ENCODE measurements at places on chromosomes 5 and 9.

- no peak for DNase-seq
Observed at GRCh38 chr5:91331705-91332104, 51.4 kb downstream of the ARRDC3 start.

- DNase-seq = no peak
Observed at GRCh38 chr9:130670644-130671043, 6.2 kb downstream of the PRDM12 start.

GRCh38 chr9:133659516-133659915 lies 23.4 kb downstream of the DBH start:
- no peak for DNase-seq

- no peak for DNase-seq
Observed at GRCh38 chr9:89600831-89601230, 4.0 kb upstream of the GADD45G start.

- no peak for DNase-seq
Observed at GRCh38 chr5:137218896-137219295, 280.2 kb downstream of the SPOCK1 start.

- DNase-seq = no peak
Observed at GRCh38 chr5:118195211-118195610, 793.1 kb downstream of the DTWD2 start.

GRCh38 chr9:130265431-130266235 lies at the start of gene HMCN2:
Gene HMCN2 (plus strand): TSS chr9:130265760. CDS start chr9:130265879, 119 bp downstream.
- no peak for DNase-seq

- DNase-seq = no peak
Observed at GRCh38 chr5:30438785-30439184, 754.7 kb upstream of the CDH6 start.

- DNase-seq = no peak
Observed at GRCh38 chr5:154331232-154331631, 114.6 kb upstream of the SAP30L start.

DNA sequence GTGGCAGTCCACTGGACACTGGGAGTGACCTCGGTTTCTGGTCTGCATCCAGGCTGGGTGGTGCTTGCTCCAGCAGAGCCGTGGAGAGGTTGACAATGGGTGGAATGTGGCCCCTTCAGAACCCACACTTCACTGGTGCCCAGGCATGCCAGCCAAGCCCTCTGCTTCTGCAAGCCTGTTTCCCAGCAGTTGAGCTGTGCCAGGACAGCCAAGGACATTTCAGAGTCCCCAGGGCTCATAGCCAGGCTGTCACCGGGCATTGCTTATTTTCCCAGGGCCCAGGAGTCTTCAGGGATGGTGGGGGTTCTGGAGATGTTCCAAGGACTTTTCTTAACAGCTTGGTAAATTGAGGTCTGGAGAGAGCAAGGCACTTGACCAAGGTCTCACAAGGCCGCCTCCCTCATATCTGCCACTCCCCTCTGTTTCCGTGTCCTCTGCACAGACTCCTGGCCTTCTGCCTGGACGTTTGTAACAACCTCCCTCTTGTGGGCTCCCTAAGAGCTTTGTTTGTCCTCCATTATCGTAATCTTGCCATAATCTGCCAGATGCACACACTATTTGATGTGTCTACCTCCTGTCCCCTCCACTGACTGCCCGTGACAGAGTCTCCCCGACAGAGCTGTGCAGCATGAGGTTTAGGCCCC lies 3.8 kb upstream of the NDST1 start:
- DNase-seq = no peak

GRCh38 chr5:21688655-21689054 lies 1164.5 kb downstream of the CDH12 start:
- DNase-seq = no peak

DNA sequence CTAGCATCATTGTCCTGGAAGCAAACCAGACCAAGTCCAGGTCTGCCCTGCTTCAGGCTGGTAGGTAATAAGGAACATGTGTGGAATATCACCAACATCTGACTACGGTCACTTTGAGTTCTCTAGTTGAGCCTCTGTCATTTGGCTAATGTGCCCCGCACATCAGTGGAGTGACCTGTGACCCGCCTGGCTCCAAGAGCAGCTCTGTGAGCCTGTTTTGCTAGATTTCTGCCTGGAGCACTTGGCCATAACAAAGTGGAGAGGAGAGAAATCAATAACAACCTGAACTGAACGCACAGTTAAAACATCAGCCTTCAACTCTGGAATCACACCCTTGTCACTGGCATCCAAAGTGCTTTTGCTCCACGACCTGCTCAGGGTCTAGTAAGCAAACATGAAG lies 115.7 kb downstream of the PPP2R2B start:
- no peak for DNase-seq

- peak; percentile 46 for DNase-seq
Observed at GRCh38 chr9:75147638-75148037, 59.3 kb downstream of the OSTF1 start.

DNA sequence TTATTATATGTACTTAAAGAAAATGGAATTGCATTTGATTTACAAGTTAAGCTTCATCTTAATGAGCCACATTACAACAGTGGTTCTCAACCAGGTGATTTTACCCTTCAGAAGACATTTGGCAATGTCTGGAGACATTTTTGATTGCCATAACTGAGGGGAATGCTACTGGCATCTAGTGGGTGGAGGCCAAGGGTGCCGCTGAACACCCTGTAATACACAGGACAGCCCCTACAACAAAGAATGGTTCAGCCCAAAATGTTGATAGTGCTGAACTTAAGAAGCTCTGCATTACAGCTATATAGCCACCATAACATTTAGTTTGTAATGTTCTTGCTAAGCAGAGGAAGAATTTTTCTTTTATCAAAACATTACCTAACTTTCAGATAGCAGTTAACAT lies 103.1 kb downstream of the PAM start:
- DNase-seq = no peak

- no peak for DNase-seq
Observed at GRCh38 chr9:34502471-34502870, 20.3 kb downstream of the ENHO start.

GRCh38 chr9:13127131-13127530 lies 152.4 kb downstream of the MPDZ start:
- no peak for DNase-seq

- peak; percentile 4 for DNase-seq
Observed at GRCh38 chr5:52825826-52826225, 38.1 kb downstream of the ITGA1 start.

GRCh38 chr9:101132801-101133200 lies 104.3 kb downstream of the PLPPR1 start:
- DNase-seq = no peak

GRCh38 chr9:128151309-128152132 lies 2.3 kb downstream of the LCN2 start:
- DNase-seq = no peak

DNA sequence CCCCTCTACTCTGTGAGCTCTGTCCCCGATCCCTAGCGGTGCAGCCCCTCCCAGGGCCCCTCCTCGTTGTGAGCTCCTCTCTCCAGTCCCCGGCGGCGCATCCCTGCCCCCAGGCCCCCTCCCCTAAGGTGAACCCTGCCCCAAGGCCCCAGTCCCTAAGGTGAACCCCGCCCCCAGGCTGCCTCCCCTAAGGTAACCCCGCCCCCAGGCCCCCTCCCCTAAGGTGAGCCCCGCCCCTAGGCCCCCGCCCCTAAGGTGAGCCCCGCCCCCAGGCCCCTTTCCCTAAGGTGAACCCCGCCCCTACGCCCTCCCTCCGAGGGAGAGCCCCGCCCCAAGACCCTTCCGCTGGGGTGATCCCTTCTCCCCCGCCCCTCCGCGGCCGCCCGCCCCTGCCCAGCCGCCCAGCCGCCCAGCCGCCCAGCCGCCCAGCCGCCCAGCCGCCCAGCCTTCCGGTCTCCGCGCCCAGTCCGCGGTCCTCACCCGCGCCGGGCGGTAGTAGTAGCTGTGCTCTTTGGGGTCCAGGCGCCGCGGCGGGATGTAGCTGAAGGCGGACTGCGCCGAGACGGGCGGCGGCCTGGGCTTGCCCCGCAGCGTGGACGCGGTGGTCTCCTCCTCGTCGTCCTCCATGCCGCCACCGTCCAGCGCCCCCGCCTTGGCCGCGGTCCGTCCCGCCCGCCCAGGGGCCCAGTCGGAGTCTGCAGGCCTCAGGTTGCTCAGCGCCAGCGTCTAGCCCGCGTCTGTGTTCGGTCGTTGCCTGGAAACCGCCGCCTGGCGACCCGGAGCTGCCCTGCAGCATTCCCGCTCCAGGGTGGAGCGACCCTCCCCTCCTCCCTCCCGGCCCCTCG lies at the start of gene CFAP90:
TSS of gene CFAP90 (minus strand) at position 739 of the 845 bp plus-strand sequence. CDS start at position 627, 112 bp downstream.
- DNase-seq = no peak

- DNase-seq = no peak
Observed at GRCh38 chr5:160651692-160652645, 200.0 kb downstream of the ATP10B start.

DNA sequence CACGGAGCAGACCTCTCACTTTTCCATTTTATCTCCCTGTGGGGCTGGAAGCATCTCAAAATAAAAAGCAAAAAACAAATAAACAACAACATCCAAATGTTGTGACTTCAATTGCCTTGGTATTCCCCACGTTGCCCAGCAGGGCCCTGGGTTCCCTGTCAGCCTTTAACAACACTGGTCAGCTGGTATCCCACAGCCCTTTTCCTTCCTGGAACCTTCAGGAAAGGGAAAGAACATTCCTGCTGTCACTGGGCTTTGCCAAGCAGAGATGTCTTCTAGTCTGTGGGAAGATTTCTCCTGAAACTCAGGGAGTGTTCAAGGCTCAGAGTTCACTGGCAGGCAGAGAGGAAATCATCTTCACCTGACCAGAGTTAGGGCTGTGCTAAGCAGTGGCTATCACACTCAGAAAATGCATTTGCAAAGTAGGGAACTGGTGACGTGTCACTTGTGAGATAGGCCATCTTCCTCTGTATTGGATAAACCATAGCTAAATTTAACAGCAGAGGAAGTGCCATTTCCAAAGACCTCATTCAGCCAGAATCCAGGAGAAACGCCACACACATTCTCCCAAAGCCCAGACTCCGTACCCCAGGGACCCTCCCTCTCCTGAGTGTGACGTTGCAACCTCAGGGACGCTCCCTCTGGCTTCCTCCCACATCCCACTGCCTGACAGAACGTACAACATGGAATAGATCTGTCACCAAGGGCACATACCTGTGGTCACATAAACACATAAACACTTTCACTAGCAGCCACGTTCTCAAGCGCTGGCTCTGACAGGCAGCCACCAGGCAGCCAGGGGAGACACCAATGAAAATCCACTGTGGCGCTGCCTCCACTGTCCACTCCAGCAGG lies 274.0 kb upstream of the DAPK1 start:
- no peak for DNase-seq

GRCh38 chr5:9149988-9150387 lies 395.9 kb downstream of the SEMA5A start:
- no peak for DNase-seq

DNA sequence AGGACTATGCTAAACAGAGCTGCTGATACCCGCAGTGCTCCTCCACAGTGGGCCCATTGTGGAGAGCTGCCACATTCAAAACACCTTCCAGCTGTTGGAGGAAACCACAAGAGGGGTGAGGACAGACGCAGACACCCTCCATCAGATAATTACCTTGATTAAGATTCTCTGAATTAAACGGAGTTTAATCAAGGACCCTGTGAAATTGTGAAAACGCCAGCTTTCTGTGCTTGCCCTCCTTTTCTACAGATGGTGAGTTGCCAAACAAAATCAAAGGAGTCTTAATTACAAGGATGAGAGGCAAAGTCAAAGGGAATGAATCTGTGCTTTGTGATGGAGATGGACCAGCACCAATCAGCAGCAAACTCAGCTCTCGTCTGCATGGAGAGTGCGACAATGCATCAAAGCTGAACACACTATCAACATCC lies 596.1 kb downstream of the ELAVL2 start:
- DNase-seq = no peak

DNA sequence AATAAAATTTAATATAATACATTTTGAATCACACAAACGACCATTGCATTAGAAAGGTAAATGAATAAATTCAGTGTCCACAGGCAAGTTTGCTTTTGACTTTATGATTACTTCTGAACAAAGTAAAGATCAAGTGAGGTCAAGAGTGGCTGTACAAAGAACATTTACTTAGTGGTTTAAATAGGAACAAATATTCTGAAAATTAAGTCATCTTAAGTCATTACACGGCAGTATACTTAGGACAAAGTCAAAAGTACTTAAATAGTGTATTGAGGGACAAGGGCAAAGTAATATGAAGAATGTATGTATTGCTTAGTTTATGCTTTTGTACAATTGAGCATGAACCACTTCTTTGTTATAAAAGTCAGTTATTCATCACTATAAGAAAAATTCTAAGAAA lies 1511.2 kb upstream of the CDH9 start:
- DNase-seq = no peak

- DNase-seq = no peak
Observed at GRCh38 chr5:33300209-33300742, 140.5 kb upstream of the TARS1 start.

DNA sequence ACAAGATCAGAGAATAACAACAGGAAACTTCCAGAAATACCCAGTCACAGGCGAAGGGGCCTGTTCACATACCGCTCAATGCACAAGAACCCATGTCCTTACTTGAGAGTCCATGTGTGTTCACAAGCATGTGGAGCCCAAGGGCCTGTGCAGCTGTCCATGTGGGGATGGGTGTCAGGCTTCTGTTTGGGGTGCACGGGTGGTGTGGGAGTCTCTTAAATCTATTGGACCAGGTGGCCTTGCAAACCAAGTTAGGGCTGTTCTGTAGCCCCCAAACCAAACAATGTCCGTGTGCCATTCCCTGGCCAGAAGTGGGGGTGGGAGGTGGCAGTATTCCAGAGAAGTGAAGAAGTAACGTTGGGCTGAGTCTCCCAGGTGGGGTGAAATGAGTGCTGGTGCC lies 222.3 kb downstream of the PBX3 start:
- no peak for DNase-seq

DNA sequence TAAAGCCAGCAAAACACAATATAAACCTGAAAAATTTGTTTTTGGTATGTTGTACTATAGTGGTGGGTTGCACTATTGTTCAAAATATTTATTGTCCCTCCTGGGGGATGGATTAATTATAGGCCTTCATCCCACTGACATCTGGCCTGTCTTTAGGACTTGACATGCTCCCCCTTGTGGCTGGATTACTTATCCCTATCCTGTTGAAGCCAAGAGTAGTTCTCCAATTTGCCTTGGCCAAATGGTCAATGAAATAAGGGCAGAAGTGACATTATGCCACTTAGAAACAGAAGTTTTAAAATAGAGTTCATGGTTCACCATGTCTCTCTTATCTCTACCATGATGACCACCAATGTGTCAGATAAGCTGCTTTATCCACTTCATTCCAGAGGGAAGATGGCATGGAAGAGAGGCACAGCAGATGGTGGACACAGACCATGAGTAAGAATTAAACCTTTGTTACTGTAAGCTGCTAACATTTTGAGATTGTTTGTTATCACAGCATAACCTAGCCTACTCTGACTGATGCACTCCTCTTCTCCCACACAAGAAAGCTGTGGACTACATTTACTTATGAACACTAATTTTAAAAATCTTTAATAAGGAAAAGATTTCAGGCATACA lies 29.2 kb upstream of the ARHGEF28 start:
- DNase-seq = peak; percentile 27

DNA sequence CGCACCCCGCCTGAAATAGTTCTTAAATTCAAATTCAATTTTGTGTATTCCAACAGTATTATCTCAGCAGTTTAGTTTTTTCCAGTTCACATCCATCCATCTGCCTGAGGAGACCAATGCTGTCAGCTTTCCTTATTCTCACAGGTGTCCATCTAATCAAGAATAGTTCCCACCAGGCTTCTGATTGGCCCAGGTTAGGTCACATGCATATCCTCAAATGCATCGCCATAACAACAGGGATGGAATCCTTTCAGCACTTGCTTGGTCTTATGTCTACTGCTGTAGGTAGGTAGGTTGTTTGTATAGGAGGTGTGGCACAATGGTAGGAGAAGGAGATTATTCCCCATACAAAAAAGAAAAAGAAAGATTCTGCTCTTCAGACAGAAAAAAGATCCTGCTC lies 91.2 kb downstream of the UBE2R2 start:
- DNase-seq = no peak

All from CD8-positive, alpha-beta T cell (primary cell).